ENCODE measurements at places on chromosomes 5 and 9.
A peak's percentile ranks its signal among the peaks of the same experiment; 100 is the strongest.

DNA sequence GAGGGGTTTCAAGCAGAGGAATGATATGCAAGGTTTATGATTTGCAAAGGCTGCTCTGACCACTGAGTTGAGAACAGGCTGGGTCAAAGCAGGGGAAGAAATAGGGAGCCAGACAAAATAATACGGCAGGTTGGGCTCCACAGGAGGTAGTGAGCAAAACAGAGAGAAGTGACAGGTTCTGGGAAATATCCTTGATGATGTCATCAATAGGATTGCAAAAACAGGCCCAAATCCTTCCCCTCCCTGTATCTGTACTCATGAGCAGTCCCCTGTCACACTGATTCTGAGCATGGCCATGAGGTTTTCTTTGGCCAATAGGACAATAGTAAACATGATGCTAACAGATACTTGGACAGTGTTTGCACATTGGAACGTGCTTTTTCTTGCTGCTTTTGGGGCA, 471.8 kb upstream of the BRINP1 start:
- no peak for DNase-seq

DNA sequence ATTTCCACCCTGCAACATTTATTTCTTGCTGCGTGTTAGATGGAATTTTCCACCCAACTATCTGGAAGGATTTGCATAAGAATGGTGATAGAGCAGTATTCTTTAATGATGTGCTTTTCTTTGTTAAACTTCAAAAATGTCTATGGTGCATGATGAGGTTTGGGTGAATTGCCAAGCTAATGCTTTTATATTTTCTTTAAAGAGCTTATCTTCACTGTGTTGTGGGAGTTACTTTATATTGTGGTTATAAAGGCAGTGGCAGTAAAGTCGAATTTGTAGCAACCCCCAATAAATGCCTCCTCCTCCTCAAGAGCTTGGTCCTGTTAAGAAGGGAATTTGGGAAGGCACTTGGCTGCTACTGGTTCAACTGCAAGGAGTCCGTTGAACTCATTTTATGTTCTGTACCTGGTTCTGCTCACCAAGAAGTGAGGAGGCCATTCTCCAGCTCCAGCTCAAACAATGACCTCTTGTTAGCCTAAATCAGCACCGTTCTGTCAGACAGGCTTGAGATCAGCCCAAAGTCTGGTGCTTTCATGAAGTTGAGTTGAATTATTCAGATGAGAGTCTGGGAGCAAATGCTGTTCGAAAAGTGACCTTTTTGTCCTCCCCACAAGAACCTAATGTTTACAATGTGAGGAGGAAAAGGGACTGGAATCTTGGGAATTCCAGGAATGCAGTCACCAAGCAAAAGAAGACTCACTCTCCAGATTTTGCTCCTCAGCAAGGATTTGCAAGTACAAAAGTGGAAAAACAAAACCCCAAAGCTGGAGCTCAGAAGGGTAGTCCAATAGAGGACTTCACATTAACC, 217.0 kb downstream of the TMEM38B start:
- no peak for DNase-seq

DNA sequence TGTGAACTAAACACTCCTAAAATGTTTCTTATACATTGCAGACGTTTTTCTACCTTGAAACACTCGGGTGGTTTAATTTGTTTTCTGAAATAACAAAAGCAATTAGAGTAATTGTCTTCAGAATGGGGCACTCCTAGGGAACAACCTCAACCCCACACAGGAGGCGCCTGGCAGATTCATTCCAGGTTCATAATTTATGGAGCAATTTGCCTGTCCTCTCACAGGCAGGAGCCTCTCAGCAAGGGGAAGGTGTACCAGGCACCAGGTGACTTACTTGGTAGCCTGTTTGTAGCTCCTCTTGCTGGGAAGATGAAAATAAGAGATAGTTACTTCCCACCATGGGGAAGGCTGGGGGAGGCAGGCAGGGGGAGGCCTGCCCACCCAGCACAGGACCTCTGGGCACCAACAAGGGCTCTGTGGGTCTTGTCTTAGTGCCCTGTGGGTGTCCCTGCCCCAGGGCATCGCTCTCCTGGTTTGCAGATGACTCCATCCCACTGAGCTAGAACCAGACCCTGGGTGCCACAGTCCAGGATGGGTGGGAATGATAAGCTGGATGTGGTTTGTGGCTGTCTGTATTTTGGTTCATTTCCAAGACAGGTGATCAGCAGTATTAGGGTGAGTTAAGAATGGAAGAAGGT, 144.4 kb downstream of the FSTL4 start:
- DNase-seq: no peak

GRCh38 chr5:5799826-5800225, 377.3 kb downstream of the ICE1 start:
- no peak for DNase-seq

- no peak for DNase-seq
Observed at GRCh38 chr5:78550891-78551290, 97.7 kb downstream of the LHFPL2 start.

GRCh38 chr5:146081556-146081955, 23.8 kb downstream of the PLAC8L1 start:
- no peak for DNase-seq

GRCh38 chr9:120688758-120689157, 25.5 kb downstream of the MEGF9 start:
- DNase-seq: no peak

- DNase-seq: no peak
Observed at GRCh38 chr5:6652025-6652424, 18.8 kb downstream of the SRD5A1 start.

DNA sequence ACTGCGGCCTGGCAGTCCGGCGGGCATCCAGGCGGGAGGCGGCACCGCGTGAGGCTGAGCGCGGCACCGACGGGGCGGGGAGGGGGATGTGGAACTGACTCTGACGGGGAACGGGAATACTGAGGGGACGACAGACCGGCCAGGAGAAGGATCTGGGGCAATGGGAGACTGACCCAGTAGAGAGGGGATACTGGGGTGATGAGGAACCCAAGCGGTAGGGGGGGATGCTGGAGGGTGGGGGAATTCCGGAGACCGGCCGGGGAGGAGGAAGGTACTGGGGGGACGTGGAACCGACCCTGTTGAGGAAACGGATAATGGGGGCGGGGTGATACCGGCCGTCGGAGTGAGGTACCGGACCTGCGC, 423 bp downstream of the IPPK start:
- peak; percentile 60 for DNase-seq

DNA sequence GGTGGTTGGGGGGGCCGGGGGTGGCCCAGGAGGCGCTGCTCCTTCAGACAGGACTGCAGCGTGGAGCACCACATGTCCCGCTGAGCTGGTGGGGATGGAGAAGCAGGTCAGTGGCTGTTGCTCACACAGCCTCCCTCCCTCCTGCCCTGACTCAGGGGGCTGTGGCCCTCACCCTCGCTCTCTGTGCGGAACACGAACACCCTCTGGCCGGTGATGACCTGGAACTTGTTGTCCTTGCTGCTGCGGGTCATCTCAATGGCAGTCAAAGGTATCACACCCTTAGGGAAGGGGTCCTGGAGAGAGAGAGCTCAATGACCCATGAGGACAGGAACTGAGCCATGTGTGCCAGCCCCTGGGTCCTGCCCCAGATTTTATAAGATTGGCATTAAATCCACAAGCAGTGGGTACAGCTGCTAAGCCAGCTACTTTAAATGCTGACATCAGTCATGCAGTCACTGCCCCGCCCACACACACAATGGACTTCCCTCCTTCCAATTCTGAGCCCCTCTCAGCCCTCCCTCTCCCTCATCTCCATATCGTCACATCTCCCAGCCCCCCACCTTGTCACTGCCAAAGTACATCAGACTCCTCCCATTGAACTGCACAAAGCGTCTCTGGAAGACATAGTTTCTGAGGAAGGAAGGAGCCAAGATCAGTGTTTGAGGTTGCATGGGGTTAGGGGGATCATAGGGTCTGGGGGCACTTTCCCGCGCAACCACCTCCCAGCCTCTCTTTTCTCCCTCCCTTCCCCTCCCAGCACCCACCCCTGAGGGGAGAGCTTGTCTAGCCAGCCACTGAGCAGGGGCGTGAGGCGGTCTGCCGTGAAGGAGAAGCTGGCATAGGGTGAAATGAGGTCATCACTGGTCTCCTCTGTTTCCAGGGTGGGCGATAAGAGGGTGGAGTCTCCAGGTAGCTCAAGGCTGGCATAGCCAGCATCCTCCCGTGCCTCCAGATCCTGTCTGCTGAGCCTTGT, 8.9 kb downstream of the ARAP3 start:
- no peak for DNase-seq

- DNase-seq: no peak
Observed at GRCh38 chr9:105206821-105207699, 37.4 kb upstream of the SLC44A1 start.

DNA sequence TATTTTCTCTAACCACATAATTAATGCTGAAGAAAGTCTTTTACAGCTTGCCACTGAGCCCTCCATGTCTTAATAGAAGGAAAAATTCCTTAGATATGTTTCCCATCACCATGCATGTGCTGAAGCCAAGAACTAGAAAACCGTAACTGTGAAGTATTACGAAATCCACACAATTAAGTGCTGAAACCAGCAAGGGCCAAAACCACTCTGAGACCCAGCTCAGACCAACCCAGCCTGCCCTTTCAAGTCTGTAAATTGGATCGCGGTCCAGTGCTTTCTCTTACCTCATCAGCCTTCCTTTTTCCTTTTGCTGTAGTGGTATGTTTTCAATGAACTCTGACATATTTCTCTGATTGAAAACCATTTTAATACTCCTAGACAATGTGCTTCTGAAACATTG, 26.3 kb downstream of the SEMA5A start:
- DNase-seq: no peak

DNA sequence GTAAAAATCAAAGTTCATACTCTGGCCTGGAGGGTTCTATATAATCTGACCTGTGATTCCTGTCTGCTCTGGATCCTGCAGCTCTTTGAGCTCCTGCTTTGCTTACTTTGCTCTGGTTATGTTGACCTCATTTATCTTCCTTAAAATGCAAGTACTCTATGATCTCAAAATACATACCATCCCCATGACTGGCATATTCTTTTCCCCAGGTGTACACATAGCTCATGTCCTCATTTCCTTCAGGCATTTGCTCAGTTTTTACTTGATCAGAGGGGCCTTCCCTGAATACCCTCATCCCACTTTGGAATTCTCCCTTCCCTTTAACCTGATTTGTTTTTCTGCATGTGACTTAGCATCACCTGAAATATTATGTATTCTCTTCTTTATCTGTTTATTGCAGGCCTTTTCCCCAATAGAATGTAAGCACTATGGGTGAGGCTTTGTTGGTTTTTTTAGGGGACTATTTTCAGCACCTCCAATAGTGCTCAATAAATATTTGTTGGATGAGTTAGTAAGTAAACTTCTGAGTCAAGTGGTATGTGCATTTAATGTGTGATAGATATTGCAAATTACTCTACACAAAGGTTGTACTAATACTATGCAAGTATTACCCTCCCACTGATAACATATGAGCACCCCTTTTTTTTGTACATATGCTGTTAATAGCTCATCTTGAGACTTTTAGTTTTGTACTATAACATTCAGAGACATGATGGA, 211.5 kb downstream of the NMUR2 start:
- DNase-seq: no peak
